Type B pancreatic cell (in vitro differentiated cells): ENCODE measurements at places on chromosomes 5 and 9. TPM values are rescaled to one million over a fixed set of nuclear protein-coding genes. Genes with fewer than 3 reads are reported as not detected.

TRIM23 gene
- total RNA-seq = 10.8 and 16.4 TPM in 2 replicates

SPIN1 gene
- total RNA-seq = 98.6 and 107 TPM in 2 replicates

HEXB gene
- total RNA-seq = 76.6 and 114 TPM in 2 replicates

DNA sequence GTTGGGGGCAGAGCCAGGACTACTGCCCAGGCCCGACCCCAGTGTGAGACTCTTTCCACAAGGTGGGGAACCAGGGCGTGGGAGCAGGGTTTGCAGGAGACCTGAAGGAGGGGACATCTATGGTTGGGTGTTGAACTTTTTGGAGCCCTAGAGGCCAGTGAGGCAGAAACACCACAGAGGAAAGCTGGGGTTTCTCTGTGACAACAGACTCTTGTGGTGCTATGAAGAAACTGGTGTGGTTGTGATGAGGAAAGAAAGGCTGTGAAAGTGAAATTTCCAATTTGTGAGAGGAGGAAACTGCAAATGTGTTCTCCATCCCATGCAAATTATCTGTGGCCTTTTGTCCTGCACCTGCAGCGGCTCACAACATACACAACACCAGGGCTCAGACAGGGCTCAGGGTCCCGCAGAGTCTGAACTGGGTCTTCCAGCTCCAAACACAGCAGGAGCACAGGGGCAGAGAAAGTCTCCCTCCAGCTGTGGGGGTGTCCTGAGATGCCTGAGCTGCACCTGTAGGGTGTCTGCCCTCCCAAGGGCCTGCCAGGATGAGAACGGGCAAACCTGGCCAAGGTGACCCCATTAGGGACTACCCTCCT is 51.4 kb upstream of the GRHPR start:
- no peaks in the 10 kb centered on the region for H3K36me3 ChIP-seq
- H3K4me1 ChIP-seq = no peaks in the 10 kb centered on the region
- H3K27me3 ChIP-seq = peaks cover 6% of the 10 kb centered on the region
- H3K27ac ChIP-seq = no peak overlapping the region
- no peak overlapping the region for H3K4me3 ChIP-seq

- H3K36me3 ChIP-seq = peaks cover 16% of the 10 kb centered on the region
- no peaks in the 10 kb centered on the region for H3K27me3 ChIP-seq
- peaks cover 43% of the 10 kb centered on the region for H3K4me1 ChIP-seq
- peak; percentile 74 for DNase-seq
Measured at GRCh38 chr5:128084228-128085167, 932 bp downstream of the SLC12A2 start.

- H3K36me3 ChIP-seq = no peaks in the 10 kb centered on the region
- no peak overlapping the region for H3K4me3 ChIP-seq
- no peak overlapping the region for H3K27ac ChIP-seq
Measured at GRCh38 chr5:166430491-166431319, 1860.7 kb upstream of the WWC1 start.

DNA sequence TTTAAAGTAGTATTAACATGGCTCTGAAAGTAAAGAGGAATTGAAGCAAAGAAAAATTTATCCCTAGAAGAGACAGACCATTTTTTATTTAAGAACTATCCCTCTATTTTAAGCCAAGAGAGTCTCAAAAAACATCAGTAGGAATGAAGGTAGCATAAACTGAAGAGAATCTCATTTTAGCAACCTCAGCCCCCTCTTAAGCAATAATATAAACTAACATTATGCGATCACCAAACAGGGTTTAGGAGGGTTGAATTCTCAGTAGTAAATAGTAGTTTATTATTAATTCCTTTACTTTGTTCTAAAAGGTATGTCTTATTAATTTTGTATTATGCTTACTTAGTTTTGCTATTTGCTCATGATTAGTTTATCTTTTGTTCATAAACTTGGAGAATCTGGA is 287.4 kb downstream of the CDK5RAP2 start:
- no peak overlapping the region for H3K27ac ChIP-seq
- H3K4me1 ChIP-seq = no peaks in the 10 kb centered on the region
- H3K36me3 ChIP-seq = no peaks in the 10 kb centered on the region
- no peak overlapping the region for H3K4me3 ChIP-seq

- peaks cover 4% of the 10 kb centered on the region for H3K4me1 ChIP-seq
- no peak for DNase-seq
- no peaks in the 10 kb centered on the region for H3K27me3 ChIP-seq
- no peaks in the 10 kb centered on the region for H3K36me3 ChIP-seq
- peak overlapping the region; percentile 66 for H3K27ac ChIP-seq
Measured at GRCh38 chr9:21770871-21771560, 31.4 kb upstream of the MTAP start.
